Spinal cord (tissue), 10 donors: ENCODE measurements at places on chromosomes 3 and 15. TPM values are rescaled to one million over a fixed set of nuclear protein-coding genes. Genes with fewer than 3 reads are reported as not detected.

The HRH1 gene
- total RNA-seq = 19.3 TPM

The CNTN3 gene
- 24.1 TPM for total RNA-seq

The TUSC7 gene
- total RNA-seq = not detected

The FANCD2OS gene
- not detected for total RNA-seq

The TRAIP gene
- total RNA-seq = 2.4 TPM

The ADCY5 gene
- 29.5 TPM for total RNA-seq

The SERPINI2 gene
- total RNA-seq = 6.3 TPM

The FAM43A gene
- 9.7 TPM for total RNA-seq

The GBE1 gene
- total RNA-seq = 21.2 TPM

The ILDR1 gene
- total RNA-seq = 0.11 TPM
